ENCODE measurements at places on chromosomes 1 and 21. TPM values are rescaled to one million over a fixed set of nuclear protein-coding genes. Genes with fewer than 3 reads are reported as not detected.

LINGO4 gene
- not detected for total RNA-seq

PTGFR gene
- not detected for total RNA-seq

MTX1 gene
- total RNA-seq, result 26.1 TPM

SYTL1 gene
- 3.2 TPM for total RNA-seq

AKNAD1 gene
- not detected for total RNA-seq

OR6K3 gene
- not detected for total RNA-seq

B3GALNT2 gene
- 12.3 TPM for total RNA-seq

MSH4 gene
- total RNA-seq, result 0.20 TPM

SELENBP1 gene
- 2.9 TPM for total RNA-seq

GBP2 gene
- total RNA-seq, result not detected
